ENCODE measurements at places on chromosomes 12 and 14.

DNA sequence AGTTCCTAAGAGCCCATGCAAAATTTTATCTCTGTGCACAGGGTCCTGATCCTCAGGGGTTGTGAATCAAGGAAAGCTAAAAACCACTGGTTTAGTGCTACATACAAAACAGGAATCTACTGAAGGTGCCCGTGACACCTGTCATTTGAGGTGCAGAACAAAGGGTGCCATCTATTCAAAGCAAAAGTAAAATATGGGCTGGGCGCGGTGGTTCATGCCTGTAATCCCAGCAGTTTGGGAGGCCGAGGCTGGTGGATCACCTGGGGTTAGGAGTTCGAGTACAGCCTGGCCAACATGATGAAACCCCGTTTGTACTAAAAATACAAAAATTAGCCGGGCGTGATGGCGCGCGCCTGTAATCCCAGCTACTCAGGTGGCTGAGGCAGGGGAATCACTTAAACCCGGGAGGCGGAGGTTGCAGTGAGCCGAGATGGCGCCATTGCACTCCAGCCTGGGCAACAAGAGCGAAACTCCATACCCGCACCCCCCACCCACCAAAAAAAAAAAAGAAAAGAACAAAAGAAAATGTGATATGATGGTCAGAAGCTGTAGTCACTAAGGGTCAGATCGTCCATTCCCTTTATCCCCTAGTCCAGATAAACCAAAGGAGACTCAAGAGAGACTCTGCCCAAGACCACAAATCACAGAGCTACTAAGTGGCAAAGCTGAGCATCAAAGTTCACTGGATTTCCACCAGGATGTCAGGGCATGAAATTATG, 3.4 kb downstream of the PPTC7 start:
- H3K27me3 ChIP-seq = no peaks in the 10 kb centered on the region
- H3K27ac ChIP-seq = peak overlapping the region; percentile 76
- no peak for DNase-seq
- H3K4me1 ChIP-seq = peaks cover 40% of the 10 kb centered on the region
- H3K4me3 ChIP-seq = peak overlapping the region; percentile 0

- no peak for DNase-seq
- H3K4me1 ChIP-seq = peaks cover 15% of the 10 kb centered on the region
- H3K27ac ChIP-seq = no peak overlapping the region
- H3K36me3 ChIP-seq = no peaks in the 10 kb centered on the region
- no peak overlapping the region for H3K4me3 ChIP-seq
Measured at GRCh38 chr12:123118497-123118896, 32.4 kb downstream of the PITPNM2 start.

DNA sequence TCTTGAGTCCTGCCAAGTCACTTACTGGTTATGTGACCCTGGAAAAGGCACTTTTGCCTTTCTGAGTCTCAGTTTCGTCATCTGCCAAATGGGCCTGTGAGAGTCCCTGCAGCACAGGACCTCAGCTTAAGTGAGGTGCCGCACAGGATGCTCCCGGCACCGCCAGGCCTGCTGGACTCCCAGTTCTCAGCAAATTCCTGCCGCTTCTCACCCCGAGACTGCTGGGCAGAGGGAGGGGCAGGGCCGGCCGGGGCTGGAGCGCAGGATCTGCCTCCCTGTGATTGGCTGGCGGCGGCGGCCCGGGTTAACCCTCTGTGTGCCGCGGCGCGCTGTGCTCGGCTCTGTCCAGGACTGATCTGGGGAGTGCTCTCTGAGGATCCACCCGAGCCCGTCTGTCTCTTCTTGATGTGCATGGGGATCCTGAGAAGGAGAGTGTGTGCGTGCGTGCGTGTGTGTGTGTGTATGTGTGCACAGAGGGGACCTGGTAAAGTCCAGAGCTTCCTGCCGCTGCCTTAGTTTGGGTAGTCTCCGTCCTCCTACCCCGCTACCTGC, 8.6 kb downstream of the SETD1B start:
- no peaks in the 10 kb centered on the region for H3K27me3 ChIP-seq
- H3K4me1 ChIP-seq = peaks cover 38% of the 10 kb centered on the region
- DNase-seq = no peak
- peak overlapping the region; percentile 53 for H3K4me3 ChIP-seq
- peaks cover 67% of the 10 kb centered on the region for H3K36me3 ChIP-seq

DNA sequence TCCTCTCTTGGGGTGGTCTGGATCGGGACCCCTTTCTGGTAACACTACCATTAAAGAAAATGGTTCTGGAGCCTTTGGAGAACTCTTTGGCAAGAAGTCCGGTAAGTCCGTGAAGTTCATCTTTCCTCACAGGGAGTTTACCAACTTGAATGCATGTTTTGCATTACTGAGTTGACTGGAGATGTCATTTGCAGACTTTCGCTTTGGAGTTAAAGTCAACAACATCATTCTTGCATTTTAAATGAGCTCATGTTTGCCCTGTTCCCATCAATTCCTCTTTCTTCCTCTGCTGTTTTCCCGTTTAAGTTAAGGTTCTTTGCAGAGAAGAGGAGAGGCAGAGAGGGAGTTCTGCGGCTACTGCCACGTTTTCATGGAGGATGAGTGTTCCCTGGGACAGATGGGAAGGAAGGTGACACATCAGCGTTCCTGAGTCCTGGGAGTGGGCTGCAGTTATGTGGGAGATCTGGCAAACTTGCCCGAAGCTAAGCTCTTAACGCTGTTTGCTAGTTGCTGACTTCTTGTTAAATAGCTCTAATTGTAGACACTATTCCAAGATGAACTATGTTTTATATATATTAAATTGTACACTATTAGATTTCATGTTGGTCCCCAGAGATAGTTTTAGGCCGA, 18.8 kb upstream of the PRICKLE1 start:
- H3K27me3 ChIP-seq = no peaks in the 10 kb centered on the region
- H3K36me3 ChIP-seq = no peaks in the 10 kb centered on the region
- DNase-seq = no peak

- H3K4me1 ChIP-seq = peaks cover 13% of the 10 kb centered on the region
- peak overlapping the region; percentile 78 for H3K27ac ChIP-seq
- H3K4me3 ChIP-seq = peak overlapping the region; percentile 83
- no peaks in the 10 kb centered on the region for H3K27me3 ChIP-seq
- no peak for DNase-seq
Measured at GRCh38 chr12:132955094-132956010, 754 bp downstream of the ZNF605 start.

DNA sequence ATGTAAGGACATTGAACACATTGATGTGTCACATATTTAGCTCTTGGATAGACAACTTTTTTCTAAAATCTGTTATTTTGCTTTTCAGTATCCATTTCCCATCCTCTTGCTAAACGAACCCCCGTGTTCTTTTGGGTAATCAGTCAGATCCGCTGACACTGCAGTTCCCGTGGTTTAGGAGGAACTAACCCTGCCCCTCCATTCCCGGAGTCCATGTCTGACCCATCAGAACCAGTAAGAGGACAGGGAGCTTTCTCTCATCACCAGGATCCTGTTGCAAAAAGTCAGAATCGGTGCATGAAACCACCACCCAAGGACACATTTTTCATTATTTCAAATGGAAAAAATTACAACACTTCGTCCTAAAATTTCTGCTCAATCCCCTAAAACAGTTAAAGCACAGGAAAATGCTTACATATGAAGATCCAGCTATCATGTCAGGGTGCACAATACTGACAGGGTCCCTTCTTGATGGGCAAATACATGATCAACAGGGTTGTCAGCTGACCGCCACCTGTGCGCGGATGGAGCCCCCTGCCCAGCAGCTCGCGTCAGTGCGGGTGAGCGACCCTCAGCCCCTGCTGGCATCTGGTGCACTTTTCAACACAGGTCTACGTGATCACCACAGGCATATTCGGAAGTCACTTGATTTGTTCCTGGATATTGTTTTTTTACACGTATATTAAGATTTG, 276.8 kb downstream of the ADGRD1 start:
- H3K36me3 ChIP-seq = no peaks in the 10 kb centered on the region
- no peak overlapping the region for H3K4me3 ChIP-seq
- H3K27me3 ChIP-seq = no peaks in the 10 kb centered on the region

DNA sequence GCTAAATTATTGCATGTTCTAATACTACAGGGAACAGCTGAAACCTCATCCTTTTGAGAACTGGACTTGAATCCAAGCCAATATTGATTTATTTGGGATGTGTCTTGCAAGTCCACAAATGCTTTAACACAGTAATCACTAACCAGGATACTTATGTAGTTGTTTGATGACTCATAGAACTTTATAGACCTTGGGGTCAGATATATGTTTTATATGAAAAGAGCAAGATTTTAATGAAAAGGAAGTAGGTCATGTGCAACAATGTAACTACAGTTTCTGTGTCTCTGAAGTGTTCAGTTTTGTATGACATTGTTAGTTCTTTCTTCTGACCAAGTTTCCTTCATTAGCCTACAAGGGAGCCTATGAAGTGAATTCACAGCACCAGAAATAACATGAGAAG, 352.0 kb downstream of the ZFP36L1 start:
- H3K27ac ChIP-seq = no peak overlapping the region
- H3K4me1 ChIP-seq = no peaks in the 10 kb centered on the region
- no peak for DNase-seq
- no peak overlapping the region for H3K4me3 ChIP-seq
- no peaks in the 10 kb centered on the region for H3K27me3 ChIP-seq

GRCh38 chr14:54857830-54858269, 44.8 kb downstream of the GCH1 start:
- H3K4me3 ChIP-seq = no peak overlapping the region
- no peak for DNase-seq
- no peaks in the 10 kb centered on the region for H3K27me3 ChIP-seq

- no peak for DNase-seq
- H3K27ac ChIP-seq = no peak overlapping the region
- no peaks in the 10 kb centered on the region for H3K36me3 ChIP-seq
- no peaks in the 10 kb centered on the region for H3K27me3 ChIP-seq
- no peaks in the 10 kb centered on the region for H3K4me1 ChIP-seq
- no peak overlapping the region for H3K4me3 ChIP-seq
Measured at GRCh38 chr14:54660604-54661111, 93.7 kb downstream of the SAMD4A start.

DNA sequence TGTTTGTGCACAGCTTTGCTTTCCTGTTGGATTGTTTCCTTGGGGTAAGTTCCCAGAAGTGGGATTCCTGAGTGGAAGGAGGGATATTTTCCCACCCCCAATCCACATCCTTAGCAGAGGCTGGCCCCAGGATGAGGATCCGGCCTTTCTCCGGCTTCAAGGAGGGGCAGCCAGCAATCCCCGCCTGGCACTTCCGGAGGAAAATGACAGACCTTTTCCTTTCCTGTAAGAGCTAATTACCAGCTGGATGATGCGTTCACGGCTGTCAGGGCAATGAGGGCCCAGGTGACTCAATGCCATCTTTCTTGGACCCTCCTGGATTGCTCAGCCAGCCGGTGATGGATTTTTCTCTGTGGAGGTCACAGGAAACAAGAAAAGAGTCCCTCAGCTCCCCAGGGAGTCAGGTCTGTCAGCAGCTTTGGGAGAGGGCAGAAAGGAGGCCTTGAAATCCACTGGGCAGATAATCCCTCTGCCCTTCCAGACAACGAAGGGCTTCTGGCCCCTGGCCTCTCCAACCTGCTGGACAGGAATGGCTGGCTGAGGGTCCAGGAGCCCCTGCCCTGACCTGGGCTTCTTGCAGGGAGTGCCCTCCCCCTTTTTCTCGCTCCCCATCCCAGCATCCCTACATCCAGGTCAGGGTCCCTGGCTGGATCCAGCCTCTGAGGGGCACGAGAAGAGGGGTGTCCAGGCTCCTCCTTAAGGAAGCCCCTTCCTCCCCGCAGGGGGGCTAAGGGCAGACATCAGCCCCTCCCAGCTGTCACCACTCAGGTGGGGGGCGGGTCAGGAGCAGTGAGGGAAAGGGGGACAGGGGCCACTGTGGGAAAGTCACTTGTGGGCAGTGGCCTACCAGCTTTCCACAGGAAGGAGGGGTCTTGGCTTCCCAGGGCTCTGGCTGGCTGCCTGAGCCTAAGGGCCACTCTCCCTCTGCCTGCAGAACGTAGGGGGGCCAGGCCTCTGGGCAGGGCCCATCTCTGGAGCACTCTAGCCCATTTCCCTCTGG, 16.1 kb upstream of the CCDC85C start:
- DNase-seq = no peak
- peaks cover 4% of the 10 kb centered on the region for H3K4me1 ChIP-seq
- no peaks in the 10 kb centered on the region for H3K36me3 ChIP-seq
- H3K27ac ChIP-seq = no peak overlapping the region
- no peak overlapping the region for H3K4me3 ChIP-seq
- no peaks in the 10 kb centered on the region for H3K27me3 ChIP-seq

DNA sequence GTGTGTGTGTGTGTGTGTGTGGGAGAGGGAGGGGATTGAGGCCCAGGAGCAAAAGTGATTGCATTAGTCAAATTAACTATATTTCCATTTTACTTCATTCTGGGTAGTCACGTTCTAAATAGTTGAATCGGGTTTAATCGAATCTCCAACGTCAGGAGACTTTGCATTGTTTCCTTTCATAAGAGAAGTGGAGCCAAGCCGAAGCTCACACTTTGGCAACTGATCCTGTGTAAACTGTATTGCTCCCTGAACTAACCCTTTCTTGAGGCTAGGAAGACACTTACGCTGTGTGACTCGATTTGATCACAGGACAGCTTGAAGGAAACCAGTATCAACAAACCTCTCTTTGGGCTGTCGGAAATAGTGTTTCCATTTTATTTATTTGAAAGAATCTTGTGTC, 363.4 kb upstream of the ATP2B1 start:
- no peaks in the 10 kb centered on the region for H3K36me3 ChIP-seq
- H3K4me1 ChIP-seq = peaks cover 18% of the 10 kb centered on the region
- no peak overlapping the region for H3K27ac ChIP-seq

GRCh38 chr14:103684471-103684870, 30.8 kb downstream of the XRCC3 start:
- no peak overlapping the region for H3K27ac ChIP-seq
- H3K4me1 ChIP-seq = no peaks in the 10 kb centered on the region
- H3K27me3 ChIP-seq = no peaks in the 10 kb centered on the region
- H3K4me3 ChIP-seq = no peak overlapping the region
- peaks cover 66% of the 10 kb centered on the region for H3K36me3 ChIP-seq

GRCh38 chr12:96064271-96064670, 28.9 kb upstream of the LTA4H start:
- peaks cover 12% of the 10 kb centered on the region for H3K4me1 ChIP-seq
- H3K4me3 ChIP-seq = no peak overlapping the region
- DNase-seq = no peak
- no peaks in the 10 kb centered on the region for H3K36me3 ChIP-seq

GRCh38 chr12:87283111-87283510, 746.1 kb downstream of the C12orf50 start:
- no peak overlapping the region for H3K27ac ChIP-seq
- no peaks in the 10 kb centered on the region for H3K27me3 ChIP-seq
- no peaks in the 10 kb centered on the region for H3K4me1 ChIP-seq
- H3K36me3 ChIP-seq = no peaks in the 10 kb centered on the region

DNA sequence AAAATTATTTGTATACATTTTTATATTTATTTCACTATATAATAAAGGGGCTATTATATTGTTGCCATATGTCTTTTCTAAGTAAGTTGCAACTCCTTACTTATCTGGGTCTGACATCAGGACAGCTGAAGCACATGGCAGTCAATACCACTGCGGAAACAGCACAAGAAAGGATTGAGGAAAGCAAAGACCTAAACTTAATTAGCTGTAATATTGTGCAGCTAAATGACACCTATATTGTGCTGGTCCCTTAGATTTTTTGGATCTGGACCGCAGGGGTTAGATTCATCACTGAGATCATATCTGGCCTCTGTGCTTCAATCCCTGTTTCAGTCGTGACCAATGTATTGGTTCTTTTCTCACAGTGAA, 359.6 kb upstream of the DIO2 start:
- no peaks in the 10 kb centered on the region for H3K36me3 ChIP-seq
- DNase-seq = no peak
- no peaks in the 10 kb centered on the region for H3K4me1 ChIP-seq
- H3K27ac ChIP-seq = no peak overlapping the region

All from effector memory CD4-positive, alpha-beta T cell (primary cell).